ENCODE measurements at places on chromosomes 7 and 10.

GRCh38 chr7:47325337-47325736, 256.6 kb downstream of the TNS3 start:
- DNase-seq = no peak

DNA sequence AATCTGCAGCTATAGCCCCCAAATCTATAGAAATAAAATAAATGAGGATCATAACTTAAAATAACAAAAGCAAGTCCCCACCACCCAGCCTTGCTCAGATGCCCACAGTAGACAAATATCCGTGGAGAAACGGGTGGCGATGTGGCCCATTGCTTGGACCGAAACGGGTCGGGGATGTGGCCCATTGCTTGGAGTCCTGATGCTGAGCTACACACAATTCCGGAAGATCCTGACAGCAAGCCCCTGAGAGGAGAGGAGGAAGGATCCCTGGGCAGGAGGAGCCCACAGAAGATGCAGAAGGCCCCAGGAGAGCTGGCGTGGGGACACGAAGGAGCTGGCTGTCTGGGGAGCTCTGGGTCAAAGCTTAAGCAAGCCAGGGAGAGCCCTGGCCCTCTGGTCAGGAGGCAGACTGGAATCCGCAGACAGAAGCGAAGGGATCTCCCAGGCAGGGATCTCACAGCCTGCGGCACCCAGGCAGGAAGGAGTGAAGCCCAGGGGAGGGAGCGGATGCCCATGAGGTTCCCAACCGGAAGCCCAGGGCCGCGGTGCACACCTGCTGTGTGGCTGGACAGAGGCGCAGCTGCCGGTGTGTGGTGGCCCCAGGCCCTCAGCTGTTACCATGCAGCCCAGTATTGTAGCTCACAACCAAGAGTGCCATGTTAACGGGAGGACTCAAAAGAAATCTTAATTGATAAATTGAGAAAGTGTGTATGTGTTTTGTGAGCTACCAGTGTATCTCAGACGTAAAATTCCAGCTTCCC, 138.8 kb downstream of the ADARB2 start:
- DNase-seq = no peak

GRCh38 chr10:4656576-4657194, 169.3 kb upstream of the AKR1E2 start:
- no peak for DNase-seq

DNA sequence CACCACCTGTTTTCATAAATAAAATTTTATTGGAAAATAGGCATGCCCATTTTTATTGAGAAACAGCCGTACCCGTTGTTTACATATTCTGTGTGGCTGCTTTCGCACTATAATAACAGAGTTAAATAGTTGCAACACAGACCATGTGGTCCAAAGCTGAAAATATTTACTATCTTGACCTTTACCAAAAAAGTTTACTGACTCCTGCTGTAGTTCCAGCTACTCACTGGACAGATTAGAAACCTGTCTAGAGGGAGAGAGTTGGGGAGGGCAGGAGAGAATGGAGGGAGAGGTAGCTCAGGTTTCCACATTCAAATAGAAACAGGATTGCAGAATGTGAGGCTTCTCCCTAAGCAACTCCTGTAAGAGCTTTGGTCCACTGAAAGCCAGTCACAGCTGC, 55.1 kb upstream of the GLCCI1 start:
- DNase-seq = no peak

GRCh38 chr10:130812381-130813148, 499.0 kb downstream of the TCERG1L start:
- no peak for DNase-seq
